Liver (tissue), 10 donors: ENCODE measurements at places on chromosomes 5 and 9.
A peak's percentile ranks its signal among the peaks of the same experiment; 100 is the strongest.

DNA sequence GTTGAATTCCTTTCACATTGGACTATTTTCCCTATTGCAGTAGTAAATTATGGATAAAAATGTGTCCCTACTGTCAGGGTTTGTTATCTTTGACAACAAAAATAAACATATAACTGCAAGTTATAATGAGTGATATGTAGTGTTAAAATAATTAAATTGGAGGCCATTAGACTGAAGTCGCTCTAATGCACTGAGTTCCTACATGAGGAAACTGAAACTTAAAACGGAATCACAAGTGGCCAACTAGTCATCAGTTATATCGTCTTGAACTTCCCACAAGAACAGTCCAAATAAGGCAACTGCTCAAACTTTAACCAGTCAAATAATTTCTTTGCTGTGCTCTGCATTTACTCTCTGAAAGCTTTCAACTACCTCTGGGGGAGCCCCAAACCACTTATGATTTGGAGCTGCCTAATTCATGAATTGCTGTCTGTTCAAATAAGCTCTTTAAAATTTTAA is 2.1 kb upstream of the IFT74 start:
- no peak for DNase-seq

DNA sequence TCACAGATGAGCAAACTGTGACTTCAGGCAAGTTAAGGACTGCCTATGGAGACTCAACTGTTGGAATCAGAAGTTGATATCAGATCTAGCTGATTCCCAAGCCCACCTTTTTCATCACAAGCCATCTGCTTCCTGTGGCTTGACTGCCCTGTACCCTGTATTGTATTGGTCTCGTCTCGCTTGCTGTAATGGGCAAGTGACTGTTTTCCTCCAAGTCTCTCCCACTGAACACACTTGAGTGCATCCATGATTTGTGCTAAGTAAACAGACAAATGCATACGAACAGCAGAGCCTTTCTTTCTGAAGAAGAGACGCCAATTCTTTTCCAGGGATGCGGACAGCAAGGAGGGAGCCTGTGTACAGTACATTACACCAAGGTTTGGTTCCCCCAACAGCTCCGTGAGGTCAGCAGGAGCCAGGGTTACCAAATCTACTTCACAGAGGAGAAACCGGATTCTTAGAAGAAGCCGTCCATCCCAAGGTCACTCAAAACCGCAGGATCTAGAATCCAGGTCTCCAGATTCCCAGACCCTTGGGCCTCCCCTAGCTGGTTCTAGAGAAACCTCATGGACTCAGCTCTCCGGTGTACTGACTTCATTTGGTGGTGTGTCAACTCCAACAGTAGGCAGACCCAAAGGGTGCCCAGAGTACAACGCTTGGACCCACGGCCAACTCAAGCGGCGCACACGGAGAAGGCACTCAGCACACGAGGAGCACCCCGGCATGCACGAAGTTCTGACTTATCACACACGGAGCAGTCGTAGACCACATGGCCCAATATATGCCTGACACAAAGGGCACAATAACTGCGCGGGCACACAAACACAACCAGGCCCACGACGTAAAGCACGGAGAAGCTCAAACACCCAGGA is 1.1 kb downstream of the BAG1 start:
- peak; percentile 56 for DNase-seq

- DNase-seq: no peak
These were observed 87.1 kb downstream of the PDE6A start for GRCh38 chr5:149857499-149857898.

GRCh38 chr5:138936225-138936967 is 61.3 kb upstream of the LRRTM2 start:
- DNase-seq: peak; percentile 31

- DNase-seq: no peak
These were observed 21.5 kb upstream of the GPBP1 start for GRCh38 chr5:57152316-57152715.

- DNase-seq: no peak
These were observed 550.7 kb upstream of the DAP start for GRCh38 chr5:11311731-11312130.

DNA sequence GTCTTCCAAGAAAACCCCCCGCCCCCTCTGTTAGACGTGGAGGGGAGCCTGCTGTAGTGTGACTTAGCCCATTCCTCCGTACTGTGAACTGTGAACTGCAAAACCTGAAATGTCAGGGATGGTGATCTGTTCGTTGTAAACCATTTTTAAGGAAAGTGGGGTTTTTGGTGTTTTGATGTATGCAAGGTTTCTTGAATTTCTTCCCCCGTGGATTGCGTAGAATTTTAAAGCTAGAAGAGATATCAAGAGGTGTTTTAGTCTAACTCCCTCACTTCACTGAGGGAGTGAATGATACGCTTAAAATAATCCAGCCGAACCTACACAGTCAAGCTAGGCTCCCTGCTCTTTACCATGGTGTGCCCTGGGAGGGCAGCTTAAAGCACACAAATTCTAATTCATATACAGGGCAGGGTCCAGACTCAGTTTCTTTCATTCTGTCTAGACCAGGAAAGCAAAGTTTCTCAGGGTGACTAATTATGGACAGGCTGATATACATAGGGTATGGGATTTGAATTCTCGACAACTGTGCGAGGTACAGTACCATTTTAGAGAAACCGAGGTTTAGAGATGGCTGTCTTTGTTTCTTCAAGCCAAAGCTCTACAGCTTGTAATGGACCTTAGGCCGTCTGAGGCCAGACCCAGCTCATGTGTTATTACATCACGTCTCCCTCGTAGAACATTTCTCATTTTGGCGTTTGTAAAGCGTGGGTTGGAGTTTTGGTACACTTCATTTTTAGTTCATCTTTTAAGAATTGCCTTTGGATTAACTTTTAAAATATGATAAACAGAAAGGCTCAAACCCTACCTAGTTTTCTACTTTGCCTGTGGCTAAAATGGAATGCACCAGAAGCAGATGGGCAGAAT is 2.7 kb downstream of the PTGER4 start:
- no peak for DNase-seq

DNA sequence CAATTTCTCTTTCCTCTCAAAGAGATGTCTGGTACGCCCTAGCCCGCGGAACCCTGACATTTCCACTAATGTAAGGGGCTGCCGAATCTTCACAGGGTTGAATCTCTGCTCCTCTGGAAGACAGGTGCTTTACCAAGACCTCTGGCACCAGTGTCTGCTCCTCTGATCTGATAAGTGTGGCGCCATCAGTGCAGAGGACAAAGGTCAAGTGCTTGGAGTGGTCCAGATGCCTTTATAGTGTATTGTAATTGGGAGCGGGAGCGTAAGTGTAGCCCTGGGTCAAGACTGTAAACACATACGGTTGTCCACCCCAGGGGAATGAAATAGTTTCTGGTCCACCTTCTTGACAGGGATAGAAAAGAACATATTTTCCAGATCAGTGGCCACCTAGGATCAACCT is 17.7 kb downstream of the ADAMTSL2 start:
- DNase-seq: no peak

DNA sequence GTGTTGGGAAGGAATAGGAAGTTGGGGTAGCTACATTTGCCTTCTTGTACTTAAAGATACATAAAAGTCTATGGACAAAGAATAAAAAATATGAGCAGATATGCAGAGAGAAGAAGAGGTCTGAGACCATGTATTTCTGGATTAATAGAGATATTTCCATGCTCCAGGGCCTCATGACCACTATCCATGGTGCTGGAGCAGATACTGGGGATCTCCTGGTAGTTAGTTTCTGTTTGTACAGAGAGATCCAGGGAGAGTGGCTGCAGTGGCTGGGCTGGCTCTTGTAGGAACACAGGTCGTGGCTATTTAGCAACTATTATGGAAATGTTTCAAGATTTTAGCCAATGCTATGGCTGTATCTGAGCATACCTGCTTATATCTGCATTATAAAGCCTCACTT is 184.2 kb upstream of the TMEM161B start:
- no peak for DNase-seq

- DNase-seq: no peak
These were observed 87.5 kb upstream of the ERCC6L2 start for GRCh38 chr9:95788021-95788420.

DNA sequence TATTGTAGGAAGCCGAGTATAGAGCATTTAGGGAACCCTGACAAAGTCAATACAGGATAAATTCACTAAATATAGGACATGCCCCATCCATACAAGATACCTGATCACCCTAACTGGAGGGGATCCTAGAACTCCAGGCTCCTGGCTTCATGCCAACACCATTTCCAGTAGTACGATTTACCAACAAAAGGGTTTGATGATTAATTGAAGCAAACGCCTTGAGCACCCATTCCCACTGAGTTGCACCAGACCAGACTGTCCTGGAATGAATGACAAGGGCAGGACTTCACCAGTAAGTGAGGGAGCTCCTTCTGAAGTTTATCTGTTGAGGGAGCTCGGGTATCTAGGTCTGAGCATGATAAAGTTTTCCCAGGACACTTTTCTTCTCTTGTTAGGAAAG is 327.2 kb upstream of the MSX2 start:
- no peak for DNase-seq

- no peak for DNase-seq
These were observed 52.2 kb downstream of the MLLT3 start for GRCh38 chr9:20570087-20570486.

DNA sequence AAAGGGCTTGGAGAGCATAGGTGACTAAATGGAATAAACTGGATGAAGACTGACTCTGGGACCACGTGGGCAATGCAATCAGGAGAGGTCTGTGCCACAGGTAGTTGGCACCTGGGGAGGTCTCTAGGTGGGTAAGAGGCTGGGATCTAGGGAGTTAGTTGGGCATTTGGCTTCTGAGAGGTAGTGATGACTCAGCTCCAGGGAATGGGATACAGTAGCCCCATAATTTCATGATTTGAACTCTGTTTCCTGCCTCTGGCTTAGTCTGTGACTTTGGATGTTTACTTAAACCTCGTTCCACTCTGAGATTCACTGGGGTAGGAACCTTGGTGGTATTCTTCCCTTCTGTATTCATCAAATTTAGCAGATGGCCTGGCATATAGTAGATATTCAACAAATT is 240.8 kb downstream of the KIF4B start:
- no peak for DNase-seq

- no peak for DNase-seq
These were observed 821.2 kb downstream of the PTPRD start for GRCh38 chr9:9791611-9792010.

DNA sequence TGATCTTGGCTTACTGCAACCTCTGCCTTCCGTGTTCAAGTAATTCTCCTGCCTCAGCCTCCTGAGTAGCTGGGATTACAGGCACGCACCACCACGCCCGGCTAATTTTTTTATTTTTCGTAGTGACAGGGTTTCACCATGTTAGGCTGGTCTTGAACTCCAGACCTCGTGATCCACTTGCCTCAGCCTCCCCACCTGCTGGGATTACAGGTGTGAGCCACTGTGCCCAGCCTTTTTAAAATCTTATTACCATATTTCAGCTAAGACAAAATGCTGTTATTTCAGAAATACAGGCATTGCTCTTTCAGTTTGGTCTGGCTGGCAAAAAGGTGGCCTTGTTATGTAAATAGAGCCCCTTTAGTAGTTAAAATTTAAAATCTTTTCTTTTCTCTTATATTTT is 46.9 kb upstream of the GLDC start:
- DNase-seq: no peak

DNA sequence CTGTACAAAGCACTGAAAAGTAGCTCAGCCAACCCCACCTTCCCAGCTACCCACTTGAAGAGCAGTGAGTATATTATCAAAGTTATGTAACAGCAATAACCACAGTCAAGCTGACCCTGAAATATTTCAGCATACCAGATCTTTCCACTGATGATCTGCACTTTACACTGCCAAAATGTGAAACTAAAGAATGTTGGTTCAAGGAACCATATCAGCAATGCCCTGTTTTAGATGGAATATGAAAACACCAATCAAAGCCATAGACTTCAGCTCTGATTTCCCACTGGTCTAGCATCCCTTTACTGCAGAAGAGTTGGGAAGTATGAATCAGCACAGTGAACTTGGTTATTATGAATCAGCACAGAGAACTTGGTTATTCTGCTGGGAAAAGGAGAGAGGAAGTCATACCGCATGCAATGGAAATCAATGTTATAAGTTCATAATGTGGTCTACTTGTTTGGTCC is 20.0 kb downstream of the CEMIP2 start:
- DNase-seq: no peak

GRCh38 chr5:18507114-18507513 is 872.9 kb downstream of the TAF11L14 start:
- DNase-seq: no peak

GRCh38 chr9:111678293-111678692 is 16.9 kb downstream of the GNG10 start:
- DNase-seq: no peak

DNA sequence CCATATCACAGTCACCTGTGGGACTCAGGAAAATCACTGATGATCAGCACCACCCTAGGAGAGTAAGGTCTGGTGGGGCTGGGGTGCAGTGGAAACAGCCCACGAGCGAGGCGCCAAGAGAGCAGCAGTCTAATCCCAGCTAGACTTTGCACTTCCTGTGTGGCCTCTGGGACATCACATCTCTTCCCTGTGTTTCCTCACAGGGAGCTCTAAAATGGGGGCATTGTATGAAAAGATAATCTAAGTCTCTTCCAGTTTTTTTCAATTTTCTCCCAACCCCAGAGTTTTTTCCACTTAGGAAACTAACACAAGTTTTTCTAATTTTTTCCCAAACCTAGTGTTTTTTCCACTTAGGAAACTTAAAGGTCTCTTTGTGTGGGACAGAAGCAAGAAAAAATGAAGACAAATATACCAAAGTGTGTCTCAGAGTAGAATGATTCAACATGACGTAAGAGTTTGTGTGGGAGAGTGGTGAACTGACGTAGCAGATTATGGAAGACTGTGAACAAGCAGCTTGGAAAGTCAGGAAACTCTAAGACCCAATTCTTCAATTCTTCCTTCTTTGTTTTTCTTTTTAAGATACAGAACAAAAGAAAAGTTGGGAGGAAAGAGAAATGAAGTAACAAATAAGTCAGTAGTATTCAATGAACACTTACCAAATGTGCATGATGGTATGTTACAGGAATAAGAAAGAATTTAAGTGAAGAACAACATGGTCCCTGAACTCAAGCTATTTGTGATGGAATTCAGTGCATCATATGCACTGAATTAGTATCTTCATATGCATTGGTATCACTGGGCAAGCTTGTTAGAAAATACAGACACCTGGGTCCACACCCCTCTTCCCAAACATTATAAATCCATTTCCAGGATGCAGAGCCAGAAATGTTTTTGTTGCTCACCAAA is 51.3 kb downstream of the LHFPL2 start:
- DNase-seq: no peak

DNA sequence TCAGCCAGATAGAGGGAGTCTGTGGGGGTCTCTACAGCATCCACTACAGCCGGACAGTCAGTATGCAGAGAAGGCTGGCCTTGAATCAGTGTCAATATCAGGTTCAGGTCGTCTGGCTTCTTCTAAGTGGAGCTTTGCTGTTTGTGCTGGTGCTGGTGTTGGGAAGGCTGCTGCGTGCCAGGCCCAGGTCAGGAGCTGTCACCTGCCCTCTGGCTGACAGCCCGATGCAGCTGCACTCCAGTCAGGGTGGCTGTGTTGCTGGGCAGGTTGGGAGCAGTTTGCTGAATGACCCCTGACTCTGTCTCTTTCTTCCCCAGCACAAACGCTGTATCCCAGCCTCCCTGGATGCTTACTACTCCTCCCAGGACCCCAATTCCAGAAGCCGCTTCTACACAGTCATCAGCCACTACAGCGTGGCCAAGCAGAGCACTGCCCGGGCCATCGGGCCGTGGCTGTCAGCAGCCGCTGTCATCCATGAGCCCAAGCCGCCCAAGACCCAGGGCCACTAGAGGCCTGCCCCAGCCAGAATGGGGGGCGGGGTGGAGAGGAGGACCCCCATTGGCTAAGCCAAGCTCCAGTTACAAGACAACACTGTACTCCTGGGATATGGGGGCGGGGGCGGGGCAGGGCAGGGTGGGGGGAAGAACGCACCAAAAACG is 61.6 kb downstream of the NSG2 start:
- DNase-seq: no peak

GRCh38 chr5:14718778-14719177 is 54.3 kb downstream of the OTULIN start:
- no peak for DNase-seq
